Fibroblast of skin of left quadriceps (primary cell): ENCODE measurements at places on chromosomes 3 and 15.

DNA sequence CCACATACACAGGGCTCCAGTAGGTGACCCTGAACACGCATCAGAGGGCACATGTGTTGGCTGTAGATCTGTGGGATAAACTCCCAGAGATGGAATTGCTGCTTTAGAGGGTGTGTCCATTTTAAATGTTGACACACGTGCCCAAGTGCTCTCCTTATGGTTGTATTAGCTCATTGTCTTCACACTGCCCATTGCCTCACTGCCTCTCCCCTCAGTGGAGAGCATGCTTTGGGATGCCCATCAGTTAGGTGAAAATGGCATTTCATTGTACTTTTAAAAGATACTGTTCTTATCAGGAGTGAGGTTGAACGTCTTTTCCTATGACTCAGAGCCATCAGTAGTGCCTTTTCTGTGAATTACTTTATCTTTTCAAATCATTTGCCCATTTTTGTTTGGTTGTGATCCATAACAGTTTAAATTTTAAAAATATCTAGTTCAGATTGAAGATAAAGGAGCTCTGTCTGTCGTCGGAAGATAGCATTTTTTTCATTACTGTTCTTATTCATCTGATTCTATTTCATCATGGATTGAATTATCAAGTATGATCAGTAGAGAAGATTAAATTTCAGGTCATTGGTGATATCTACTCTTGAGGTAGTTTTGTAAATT, 120.7 kb downstream of the CHDH start:
- no peak for DNase-seq

DNA sequence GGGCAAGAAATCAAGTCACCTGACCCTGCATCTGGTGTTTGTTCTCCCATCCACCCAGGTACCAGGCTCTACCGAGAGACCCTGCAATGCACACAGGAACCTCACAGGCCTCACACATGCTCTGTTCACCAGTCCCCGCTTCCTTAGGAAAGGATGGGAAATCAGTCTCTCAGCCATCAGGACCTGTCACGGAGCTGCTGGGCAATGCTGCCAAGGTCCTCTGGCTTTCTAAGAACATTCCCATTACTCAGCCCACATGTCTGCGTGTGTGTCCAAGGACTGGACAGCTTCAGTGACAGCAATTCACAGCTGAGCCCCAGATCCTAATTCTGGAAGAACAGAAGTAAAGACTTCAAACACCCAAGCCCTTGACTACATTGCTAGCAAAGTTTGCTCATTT, 6.5 kb upstream of the SRGAP3 start:
- no peak for DNase-seq

DNA sequence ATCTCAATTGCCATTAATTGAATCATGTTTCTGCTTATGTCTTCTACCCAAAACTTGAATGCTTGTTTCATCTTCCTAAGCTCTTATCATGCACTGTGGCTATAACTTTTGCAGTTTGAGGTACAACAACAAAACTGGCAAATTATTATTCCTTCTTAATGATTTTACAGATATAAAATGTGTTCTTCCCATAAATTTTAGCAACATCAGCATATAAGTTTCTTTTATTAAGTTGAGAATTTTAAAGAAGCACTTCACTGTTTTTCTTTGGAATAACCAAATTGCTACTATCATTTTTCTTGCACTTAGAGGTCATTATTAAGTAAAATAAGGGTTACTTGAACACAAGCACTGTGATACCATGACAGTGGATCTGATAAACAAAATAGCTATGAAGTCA, 862.6 kb upstream of the CADM2 start:
- no peak for DNase-seq

- DNase-seq = peak; percentile 69
Observed at GRCh38 chr3:174951034-174951433, 91.9 kb downstream of the NAALADL2 start.

- DNase-seq = no peak
Observed at GRCh38 chr3:73520931-73521461, 103.7 kb downstream of the PDZRN3 start.

- DNase-seq = peak; percentile 72
Observed at GRCh38 chr3:170714122-170714521, 128.2 kb upstream of the SLC7A14 start.

DNA sequence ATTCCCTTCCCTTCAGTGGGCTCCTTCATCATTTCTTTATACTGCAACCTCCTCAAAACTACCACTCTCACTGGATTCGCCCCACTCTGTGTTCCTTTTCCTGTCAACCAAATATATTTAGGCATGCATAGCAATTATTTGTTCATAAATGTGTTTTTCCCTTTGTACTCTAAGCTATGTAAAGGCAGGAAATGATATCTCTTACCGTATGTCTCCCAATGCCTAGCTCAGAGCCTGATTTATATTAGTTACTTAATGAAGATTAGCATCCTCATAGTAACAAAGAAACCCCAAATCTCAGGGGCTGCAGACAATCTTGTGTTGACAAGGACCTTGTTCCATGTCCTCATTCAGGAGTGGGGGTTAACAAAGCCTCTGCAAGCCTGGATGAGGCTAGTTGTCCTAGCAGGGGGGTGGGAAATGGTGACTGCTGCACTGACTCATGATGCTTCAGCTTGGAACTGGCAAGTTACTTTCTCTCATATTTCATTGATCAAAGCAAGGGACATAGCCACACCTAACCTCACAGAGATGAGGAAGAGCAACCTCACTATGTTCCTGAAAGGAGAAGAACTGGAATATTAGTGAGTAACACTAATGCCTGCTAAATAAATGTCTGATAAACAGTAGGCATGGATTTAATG, 15.2 kb downstream of the PHLDB2 start:
- DNase-seq = no peak

GRCh38 chr15:40443846-40444245, 3.1 kb downstream of the BAHD1 start:
- DNase-seq = no peak

DNA sequence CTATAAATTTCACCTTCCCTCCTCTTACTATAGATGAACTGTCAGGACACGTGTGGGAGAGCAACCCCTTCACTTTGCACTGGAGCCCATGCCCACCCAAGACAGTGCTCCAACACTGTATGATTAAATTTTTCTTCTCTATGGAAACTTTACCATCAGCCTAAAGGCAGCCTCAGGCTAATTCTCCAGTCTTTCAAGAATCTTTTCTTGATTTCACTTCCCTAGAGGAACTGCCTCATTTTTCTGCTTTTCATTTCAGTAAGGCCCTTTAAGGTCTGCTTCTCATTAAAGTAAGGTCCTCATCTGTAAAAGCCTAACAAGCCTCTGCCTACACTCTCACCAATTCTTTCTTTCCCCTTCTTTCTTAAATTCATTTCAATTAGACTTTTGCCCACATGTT, 137.3 kb downstream of the KCNMB2 start:
- DNase-seq = no peak

- no peak for DNase-seq
Observed at GRCh38 chr3:99902091-99902490, 84.4 kb downstream of the CMSS1 start.

DNA sequence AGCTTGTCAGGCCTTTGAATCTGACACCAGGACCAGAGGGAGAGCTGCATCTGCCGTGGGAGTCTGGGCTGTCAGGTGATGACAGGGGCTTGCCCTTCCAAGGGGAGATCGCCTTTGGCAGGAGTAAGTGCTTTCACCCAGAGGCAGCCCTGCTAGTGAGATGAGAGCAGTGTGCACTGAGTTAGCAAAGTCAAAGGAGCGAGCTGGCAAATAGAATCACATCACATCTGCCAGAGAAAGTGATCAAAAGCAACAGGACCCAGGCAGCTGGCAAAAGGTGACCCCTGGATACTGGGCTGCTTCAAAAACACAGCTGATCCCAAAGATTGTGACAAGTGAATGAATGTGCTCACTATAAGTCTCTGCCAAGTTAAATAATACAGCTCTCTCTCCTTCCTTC, 36.1 kb upstream of the PYDC2 start:
- no peak for DNase-seq

DNA sequence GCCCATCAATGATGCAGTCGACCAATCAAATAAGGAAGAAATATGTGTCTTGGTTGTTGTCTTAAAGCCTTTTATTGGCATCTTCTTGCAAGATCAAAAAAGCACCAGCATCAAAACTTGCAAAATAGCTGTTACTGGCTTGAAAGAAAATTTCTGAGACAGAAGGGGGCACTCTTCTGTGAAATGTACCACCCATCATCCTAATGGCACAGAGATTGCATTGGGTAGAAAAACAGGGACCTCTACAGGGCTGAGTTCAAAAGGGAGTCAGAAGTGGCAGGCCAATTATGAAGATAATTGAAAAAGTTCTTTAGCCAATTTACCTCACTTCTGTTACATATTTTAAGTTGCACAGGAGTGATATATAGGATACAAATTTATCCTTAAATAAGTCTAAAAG, 122.3 kb upstream of the GPR149 start:
- DNase-seq = no peak

DNA sequence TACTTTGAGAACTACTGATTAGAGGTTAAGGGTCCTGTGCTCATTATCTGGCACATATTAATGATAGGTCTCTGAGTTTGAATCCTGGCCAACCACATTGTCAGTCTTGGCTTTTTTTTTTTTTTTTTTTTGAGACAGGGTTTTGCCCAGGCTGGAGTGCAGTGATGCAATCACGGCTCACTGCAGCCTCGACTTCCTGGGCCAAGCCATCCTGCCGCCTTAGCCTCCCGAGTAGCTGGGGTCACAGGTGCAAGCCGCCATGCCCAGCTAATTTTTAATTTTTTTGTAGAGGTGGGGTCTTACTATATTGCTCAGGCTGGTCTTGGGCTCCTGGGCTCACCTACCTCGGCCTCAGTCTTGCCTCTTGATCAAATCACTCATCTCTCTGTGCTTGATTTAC, 547 bp upstream of the PCCB start:
- DNase-seq = no peak

DNA sequence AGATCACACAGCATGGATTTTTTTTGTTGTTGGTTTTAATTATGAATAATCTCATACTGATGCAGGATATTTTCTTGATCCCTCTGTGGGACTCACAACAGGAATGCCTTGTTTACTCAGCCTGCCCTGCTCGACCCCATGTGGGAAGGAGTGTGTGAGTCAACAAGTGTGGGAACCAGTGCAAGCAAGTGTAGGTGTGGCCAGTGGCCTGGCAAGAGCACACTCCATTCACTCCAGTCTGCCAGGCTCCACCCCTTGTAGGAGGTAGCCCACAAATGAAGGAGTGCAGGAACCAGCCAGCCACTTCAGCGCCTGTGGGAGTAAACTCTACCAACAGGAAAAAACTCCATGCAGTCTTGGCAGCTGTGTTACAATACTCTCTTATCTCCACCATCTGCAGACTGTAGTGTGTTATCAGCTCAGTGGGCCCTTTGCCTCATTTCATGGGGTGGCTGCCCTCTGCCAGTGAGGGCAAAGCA, 393.6 kb downstream of the OTOL1 start:
- DNase-seq = peak; percentile 85

GRCh38 chr3:13665582-13666226, 116.8 kb downstream of the FBLN2 start:
- no peak for DNase-seq

DNA sequence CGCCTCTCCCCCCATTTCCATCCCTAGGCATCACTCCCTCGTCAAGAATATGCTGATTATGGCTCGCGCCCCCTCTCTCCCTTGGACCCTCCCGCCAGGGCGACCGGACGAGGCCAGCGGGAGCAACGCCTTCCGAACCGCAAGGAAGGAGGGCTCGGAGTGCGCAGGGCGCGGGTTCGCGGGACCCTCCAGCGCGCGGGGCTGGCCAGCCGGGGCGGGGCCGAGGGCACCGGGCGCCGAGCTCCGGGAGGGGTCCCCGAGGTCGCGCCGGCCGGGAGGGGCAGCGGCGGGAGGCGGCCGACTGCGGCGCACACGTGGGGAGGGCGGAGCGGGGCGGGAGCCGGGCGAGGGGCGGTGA, 483 bp downstream of the EHD4 start:
- DNase-seq = no peak

DNA sequence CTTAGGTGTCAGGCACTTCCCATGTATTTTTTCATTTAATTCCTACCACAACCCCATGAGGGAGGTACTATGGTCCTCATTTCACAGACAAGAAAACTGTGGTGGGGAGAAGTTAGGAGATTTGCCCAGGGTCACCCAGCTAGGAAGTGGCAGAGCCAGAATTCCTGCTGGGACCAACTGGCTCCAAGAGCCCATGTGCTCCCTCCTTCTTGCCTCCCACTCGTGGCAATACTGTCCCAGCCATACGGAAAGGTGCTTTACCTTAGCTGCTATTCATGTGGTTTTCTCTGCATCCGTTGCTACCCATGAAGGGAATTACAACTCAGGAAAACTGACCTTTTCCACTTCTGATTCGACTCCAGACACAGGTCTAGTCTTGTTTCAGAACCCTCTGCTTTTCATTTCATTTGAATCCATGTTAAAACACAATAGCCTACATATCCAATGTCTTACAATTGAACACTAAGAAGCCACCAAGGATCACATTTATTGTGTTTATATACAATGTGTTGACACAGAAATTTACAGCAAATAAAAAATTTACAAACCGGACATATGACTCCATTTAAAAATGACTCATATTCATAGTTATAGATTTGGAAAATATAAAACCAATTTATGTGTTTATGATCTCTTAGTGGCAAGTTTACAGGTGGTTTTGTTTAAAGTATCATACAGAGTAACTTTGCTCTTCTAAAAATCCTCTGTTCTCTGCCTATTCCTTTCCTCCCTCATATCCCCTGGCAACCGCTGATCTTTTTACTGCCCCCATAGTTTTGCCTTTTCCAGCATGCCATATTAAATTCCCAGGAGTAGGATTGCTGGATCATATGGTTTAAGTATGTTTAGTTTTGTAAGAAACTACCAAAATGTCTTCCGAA, 58.8 kb downstream of the BTD start:
- peak; percentile 59 for DNase-seq

DNA sequence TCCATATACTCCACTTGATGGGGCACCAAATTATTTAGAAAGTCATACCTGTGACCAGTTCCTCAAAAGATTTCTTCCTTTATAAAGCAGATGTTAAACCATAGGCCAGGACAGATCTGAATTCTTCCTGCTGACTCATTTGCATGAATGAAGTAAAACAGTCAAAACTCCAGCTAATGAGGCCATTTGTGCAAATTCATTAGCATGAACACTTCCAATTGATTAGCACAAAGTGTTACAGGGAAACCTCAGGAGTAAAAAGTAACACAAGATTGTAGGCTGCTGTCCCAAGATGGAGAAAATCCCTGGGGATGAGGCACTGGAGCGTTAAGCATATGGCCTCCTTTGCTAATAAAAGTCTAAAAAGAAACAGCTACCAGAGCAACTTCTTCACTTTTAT, 149.8 kb downstream of the ZNF385D start:
- no peak for DNase-seq

DNA sequence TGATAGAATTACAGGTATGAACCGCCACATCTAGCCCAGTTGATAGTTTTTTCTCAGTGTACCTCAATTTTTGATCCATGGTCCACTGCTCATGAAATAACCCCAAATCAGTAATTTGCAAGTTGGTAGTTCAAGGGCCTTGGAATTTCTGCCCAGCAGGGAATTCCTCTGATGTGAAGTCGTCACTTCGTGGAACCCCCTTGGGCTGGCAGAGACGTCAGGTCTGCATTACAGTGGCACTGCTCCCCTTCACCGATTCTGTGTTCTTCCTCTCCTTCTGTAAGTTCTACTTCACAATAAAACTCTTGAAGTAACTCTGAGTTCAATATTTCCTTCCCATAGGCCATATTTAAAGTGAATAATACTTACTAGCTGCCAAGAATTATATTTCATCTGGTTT, 881.0 kb downstream of the OTOL1 start:
- DNase-seq = no peak
